ENCODE measurements at places on chromosomes 11 and 22.
A peak's percentile ranks its signal among the peaks of the same experiment; 100 is the strongest.

DNA sequence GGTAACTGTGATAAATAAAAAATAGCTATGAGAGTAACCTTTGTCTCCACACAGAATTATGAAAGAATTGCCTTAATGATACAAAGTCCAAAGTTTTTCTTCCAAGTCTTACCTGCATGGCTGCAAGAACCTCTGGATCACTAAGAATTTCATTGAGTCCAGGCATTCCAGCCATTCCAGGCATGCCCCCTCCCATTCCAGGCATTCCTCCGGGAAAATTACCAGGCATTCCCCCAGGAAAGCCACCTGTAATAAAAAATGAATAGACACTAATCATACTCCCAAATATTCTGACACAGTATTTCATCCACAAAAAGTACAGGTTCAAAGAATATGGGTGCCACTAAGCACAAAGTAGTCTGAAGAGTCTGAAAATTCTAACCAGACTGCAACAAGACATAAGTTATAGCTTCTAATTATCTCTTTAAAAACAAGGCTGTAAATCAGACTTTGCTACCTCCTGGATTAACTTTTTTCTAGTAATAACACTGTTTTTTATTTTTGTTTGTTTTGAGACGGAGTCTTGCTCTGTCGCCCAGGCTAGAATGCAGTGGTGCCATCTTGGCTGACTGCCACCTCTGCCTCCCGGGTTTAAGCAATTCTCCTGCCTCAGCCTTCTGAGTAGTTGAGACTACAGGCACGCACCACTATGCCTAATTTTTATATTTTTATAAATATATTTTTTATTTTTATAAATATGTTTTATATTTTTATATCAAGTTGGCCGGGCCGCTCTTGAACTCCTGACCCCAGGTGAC, 8.0 kb upstream of the SLC25A17 start:
- DNase-seq: no peak

- DNase-seq: no peak
Measured at GRCh38 chr11:69297787-69298266, 3.9 kb downstream of the MYEOV start.

DNA sequence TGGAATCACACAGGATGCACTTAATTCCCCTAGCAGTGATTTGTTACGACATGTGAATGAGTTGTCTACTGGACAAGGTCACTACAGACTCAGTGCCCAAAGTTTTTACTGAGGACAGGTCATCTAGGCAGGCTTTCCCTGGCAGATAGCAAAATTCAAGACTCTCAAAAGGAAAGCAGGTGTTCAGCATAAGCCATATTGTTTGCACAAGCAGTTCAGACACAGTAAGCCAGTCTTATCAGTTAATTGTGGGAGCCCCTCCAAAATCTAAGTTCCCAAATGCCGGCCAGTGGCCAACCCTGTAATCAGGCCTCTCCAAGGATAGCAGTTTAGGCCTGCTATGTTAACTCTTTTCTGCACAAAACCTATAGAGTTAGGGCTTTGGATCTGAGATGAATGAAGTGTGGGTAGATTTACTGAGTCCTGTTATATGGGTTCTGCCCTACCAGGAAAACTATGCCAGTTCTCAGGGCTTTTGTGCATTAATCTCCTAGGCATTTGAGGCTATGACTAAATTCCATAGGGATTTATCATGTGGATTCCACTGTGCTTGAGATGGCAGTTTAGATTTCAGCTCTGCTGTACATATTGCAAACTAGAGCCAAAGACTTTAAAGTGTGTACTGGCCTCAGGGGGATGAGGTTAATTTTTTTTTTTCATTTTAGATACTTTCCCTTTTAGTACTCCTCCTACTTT, 4.8 kb upstream of the ARHGEF12 start:
- peak; percentile 35 for DNase-seq

DNA sequence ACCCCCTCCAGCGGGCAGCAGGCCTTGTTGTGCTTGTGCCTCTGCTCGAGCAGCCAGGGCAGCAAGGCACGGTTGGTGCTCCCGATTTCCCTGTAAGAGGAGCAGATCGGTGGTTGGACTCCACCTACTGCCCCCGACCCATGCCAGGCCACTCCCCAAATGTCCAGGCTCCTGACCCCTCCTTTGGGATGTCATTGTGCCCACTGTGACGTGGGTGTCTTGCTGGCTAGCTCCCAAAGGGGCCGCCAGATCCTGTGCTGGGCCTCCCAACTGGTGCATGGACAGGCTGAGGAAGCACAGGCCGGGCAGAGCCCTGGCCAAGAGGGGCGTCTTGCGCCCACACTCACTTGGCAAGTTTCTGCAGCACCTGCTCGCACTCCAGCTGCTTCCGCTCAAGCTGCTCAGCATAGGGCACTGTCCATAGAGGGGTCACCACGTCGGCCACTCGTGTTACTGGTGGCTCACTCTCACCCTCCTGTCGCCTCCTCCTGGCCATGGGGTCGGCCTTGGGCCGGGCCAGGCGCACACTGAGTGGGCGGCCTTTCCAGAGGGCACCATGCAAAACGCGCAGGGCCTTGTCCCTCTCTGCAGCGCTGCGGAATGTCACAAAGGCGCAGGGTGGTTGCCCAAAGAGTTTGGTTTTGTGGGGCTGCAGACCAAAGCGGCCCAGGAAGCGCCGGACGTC, at the start of gene RANBP1:
Gene RANBP1, plus strand, starts transcription at position 414 of the 685 bp plus-strand sequence. Its CDS starts 81 bp downstream, at position 495.
- DNase-seq: no peak

- no peak for DNase-seq
Measured at GRCh38 chr11:48013269-48013901, 33.0 kb downstream of the PTPRJ start.

DNA sequence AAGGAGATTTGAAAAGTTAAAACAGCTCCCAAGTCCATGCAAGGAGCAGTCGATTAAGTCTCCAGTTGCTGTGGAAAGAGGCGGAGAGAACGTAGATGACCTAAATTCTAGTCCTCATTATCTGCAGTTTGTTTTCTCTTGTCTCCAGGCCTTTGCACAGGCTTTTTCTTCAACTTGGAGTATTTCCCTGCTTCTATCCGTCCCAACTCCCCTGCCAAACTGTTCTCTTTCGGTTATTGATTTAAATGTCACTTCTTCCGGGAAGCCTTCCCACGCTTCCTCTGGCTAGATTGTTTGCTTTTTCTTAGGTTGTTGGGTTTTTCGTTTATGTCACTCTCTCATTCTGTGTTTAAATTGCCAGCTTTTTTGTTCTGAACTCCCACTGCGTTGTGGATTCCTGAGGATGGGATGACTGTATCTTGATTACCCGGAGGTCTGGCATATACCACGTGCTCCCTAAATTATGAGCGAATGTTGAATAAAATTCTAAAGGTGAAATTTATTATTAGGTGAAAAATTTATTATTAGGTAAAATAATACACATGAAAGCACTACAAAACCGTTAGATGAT, 463 bp downstream of the TMEM126B start:
- DNase-seq: no peak

DNA sequence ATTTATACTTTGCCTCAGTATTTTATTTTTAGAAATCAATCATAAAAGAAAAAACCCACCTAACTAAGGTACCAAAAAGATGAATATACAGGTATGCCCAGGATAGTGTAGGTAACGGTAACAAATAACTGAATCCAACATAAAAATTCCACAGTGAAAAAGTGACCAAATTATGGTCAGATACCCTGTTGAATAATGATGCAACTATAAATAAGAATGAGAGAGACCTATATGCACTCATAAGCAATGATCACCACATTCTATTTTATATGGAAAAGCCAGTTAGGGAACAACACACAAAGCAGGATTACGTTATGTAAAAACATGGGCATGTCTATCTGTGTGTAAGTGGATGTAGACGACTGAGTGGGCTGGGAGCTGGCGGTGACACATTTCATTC, 7.0 kb upstream of the ZNF74 start:
- DNase-seq: no peak

GRCh38 chr22:39560127-39560526, 10.4 kb upstream of the CACNA1I start:
- no peak for DNase-seq

All from ovary (tissue), 10 donors.